ENCODE measurements at places on chromosomes 1 and 21.

DNA sequence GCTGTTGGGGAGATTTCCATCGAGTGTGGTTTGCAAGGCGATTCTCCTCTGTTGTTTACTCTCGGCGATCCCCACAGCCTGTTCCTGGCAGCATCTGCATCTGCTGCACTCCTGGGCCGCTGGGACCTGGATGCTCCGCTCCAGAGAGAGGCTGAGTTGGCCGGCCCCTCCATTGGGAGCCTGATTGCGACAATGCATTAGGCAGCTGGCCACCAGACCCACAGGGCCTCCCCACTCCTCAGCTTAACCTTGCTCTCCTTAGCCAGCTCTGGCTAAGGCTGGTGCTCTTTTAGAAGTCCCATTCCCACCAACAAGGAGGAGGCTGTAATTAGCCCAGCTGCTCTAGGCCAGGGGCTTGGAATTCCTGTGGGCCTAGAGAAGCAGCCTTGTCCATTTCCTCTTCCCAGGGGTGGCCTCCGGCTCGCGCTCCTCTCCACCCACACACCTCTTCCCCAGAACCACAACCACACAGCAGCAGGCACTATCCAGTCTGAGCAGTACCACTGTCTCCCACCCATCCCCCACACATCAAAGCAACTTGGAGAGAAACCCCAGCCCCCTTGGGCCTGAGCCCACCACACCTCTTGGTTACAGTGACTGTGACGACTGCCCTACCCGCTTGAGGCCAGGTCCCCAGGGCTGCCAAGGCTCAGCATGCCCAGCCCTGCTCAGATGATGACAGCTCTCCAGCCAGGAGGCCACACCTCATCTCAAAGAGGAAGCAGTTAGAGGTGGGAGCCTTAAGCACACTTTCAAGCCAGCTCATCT is 193.8 kb upstream of the EDN2 start:
- DNase-seq, result peak; percentile 75

DNA sequence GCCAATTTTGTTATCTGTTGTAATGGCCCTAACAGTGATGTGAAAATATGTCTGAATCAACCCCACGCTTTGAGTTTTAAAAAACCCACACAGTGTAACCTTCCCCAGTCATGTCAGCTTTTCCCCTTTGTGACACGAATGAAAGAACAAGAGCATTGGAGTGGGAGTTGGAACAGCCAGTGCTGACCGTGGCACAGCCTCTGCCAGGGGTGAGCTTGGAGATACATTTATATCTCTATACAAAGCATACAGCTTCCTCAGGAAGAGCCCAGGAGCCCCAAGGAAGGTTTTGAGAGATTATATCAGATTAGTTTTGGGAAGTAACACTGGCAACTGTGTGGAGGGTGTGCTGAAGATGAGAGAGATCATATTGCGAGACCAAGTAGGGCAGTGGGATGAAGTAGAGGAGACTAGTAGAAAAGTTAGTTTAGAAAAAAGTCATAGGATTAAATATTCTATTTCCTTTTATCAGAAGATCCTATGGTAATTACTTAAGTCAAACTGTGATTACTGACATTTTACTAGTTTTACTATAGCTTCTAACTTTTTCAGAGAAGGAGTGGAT is 15.9 kb downstream of the LRRC8B start:
- DNase-seq, result no peak

GRCh38 chr1:6834366-6834765 is 49.1 kb downstream of the CAMTA1 start:
- DNase-seq, result no peak

DNA sequence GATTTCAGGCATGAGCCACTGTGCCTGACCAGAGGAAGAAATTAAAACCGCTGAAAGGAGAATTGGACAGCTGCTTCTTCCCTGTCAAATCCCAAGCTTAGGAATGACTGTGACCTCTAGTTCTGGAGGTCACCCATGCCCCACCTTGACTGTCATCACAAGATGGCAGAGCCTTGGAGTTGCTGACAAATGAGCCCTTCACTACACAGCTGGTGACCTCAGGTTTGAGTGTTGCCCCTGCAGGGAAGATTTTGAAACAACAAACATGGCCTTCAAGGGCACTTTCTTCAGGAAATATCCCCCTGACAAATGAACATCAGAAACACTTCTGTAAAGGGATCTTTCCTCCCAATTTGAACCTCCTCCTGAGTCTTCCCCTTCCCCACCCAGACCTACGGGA is 6.9 kb upstream of the SLC45A3 start:
- DNase-seq, result no peak

GRCh38 chr1:69567652-69568420 is at the start of gene LRRC7:
TSS of gene LRRC7 (plus strand) at chr1:69567922. CDS start at chr1:69568640, 718 bp downstream.
- DNase-seq, result peak; percentile 55

- DNase-seq, result no peak
These were observed 2.8 kb downstream of the CFHR4 start for GRCh38 chr1:196890668-196891067.

DNA sequence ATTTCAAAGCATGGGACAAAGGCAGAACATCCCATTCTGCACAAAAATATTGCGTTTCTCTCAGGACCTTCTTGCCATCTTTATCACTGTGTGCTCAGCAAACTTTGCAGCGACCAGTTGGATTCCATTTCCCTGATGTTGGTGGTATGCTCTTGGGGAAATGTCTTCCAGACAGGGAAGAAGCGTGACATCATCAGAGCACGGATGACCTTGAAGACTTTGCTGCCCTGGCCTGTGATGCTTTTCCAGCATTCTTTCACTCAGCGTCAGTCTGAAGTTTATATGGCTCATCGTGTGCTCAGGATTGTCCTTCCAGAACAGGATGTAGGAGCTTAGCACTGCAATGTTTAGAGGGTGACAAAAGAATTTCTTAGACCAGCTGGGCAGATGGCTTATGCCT is 131.4 kb upstream of the F3 start:
- no peak for DNase-seq

DNA sequence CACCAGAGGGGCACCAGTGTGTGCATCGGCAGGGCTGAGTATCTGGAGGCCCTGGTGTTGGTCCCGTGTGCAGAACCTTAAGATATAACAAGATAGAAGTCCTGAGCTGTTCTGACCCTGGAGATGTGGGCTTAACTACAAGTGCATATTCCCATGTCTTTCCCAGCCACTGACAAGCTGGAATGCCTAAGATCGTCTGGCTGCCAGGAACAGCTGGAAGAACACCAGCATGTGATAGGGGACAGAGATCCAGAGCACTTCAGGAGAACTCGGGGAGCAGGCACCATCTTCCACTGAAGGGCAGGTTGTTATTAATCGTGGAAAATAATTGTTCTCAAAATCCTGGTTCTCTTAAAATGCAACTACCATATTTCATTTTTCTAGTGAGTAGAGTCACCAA is 419.9 kb upstream of the RUNX1 start:
- DNase-seq, result no peak

- no peak for DNase-seq
These were observed 613.1 kb upstream of the PKN2 start for GRCh38 chr1:88070956-88071355.

GRCh38 chr21:46111857-46112724 is 14.2 kb downstream of the COL6A2 start:
- no peak for DNase-seq

GRCh38 chr21:21813289-21813688 is 815.1 kb downstream of the NCAM2 start:
- no peak for DNase-seq

DNA sequence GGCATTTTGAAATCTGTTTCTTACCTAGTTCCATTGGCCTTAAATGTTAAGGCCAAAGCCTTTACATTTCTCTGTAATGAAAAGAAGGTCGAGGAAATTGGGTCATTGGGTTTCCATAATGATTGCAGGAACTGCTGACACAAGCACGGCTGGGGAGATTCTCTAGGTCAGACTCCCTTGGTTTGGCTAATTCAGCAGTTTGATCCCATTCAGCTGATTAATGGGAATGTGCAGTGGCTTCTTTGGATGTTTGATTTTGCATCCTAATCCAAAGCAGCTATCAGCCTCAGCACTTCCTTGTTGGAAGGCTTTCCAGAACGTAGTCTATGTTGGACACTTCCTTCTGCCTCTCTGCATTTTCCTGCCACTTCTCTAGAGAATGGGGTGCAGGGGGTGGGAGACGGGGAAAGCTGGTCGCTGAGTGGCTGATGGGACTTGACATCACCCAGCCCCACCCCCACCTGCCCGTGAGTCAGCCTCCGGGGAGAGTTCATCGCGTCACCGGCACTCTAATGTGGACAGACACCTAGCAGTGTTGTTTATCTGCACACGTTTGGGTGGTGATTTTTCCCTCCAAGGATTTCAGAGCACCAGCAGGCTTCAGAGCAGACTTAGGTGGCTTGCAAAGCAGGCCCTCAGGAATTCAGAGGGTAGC is 5.4 kb downstream of the PSEN2 start:
- peak; percentile 64 for DNase-seq

DNA sequence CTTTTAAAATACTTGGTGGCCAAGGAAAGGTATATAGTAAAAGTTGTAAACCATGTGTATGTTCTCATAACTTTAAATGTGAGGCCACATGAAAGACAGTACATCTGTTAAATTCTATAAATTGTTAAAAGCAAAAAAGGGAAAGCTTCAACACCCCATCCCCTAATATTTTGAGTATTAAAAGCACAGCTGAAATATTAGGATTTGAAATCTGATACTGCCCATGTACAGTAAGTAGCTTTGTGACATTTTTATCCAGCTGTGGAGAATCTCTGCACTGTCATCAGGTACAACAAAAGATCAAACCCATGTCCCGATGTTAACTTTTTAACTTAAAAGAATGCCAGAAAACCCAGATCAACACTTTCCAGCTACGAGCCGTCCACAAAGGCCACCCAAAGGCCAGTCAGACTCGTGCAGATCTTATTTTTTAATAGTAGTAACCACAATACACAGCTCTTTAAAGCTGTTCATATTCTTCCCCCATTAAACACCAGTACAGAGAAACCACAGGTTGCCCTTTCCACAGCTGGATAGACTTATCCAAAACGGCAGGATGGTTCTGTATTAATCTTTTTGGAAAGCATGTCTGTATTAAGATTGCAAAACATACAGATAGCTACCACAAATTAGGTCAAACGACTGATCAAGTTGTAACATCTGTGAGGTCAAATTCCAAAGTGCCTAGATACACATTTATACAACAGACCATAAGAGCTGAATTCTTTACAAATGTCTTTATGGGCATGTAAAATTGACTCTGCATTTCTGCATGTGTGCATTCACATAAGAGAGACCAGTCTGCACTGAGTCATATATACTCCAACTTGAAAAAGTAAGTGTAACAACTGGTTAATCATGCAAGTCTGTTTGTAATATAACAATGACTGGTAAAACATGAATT is 5.2 kb downstream of the IRF2BP2 start:
- no peak for DNase-seq

DNA sequence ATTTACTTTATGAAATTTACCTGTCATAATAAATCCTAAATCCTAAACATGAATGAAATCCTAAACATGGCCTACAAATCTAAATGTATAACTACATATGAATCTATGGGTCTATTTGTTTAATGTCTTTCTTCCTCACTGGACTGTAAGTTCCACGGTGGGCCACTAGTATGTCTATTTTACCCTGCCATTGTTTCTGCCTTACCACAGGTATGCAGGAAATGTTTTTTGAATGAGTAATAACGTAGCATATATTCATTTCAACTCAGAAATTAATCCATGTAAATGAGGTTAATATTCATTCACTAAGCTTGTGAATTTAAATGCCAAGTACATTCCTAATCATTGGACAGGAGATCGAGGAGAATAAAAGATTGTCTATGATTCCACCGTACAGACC is 35.3 kb downstream of the B3GALNT2 start:
- DNase-seq, result peak; percentile 69

Data from urothelium cell line (cell line).